ENCODE measurements at places on chromosomes 4 and X. TPM values are rescaled to one million over a fixed set of nuclear protein-coding genes. Genes with fewer than 3 reads are reported as not detected.

Gene IQSEC2
- 10.3 TPM for total RNA-seq

Gene LRIT3
- total RNA-seq: 0.28 TPM

Gene TMPRSS11B
- total RNA-seq: 0.20 TPM

Gene AKAP14
- total RNA-seq: 7.9 TPM

Gene GABRQ
- not detected for total RNA-seq

Gene TENM3
- total RNA-seq: 5.3 TPM

Gene C4orf46
- 31.3 TPM for total RNA-seq

Data from lung (tissue), 17 donors.